ENCODE measurements at places on chromosomes 12 and 14. TPM values are rescaled to one million over a fixed set of nuclear protein-coding genes. Genes with fewer than 3 reads are reported as not detected.

Gene CCDC175
- not detected for polyA plus RNA-seq

Gene BHLHE41
- 19.0 TPM for polyA plus RNA-seq

Gene NRL
- 2.6 TPM for polyA plus RNA-seq

Gene KRT77
- polyA plus RNA-seq = not detected

Gene CDCA4
- 11.4 TPM for polyA plus RNA-seq

Gene RFX4
- not detected for polyA plus RNA-seq

Gene MYL2
- 0.88 TPM for polyA plus RNA-seq

Gene MYF6
- polyA plus RNA-seq = not detected

Gene CLEC4C
- 1.3 TPM for polyA plus RNA-seq
